Hematopoietic multipotent progenitor cell treated with erythropoietin and hydrocortisone succinate and interleukin-3 and kit ligand, for 6 days (in vitro differentiated cells): ENCODE measurements at places on chromosomes 5 and 9.

- no peak for DNase-seq
Measured at GRCh38 chr9:32596096-32596865, 23.3 kb upstream of the NDUFB6 start.

- DNase-seq: no peak
Measured at GRCh38 chr5:61586096-61587084, 254.3 kb downstream of the ZSWIM6 start.

- no peak for DNase-seq
Measured at GRCh38 chr9:14424289-14424688, 110.3 kb upstream of the NFIB start.

- DNase-seq: no peak
Measured at GRCh38 chr9:10928372-10928771, 315.6 kb upstream of the PTPRD start.

- DNase-seq: no peak
Measured at GRCh38 chr9:16368237-16369087, 502.0 kb downstream of the BNC2 start.

- no peak for DNase-seq
Measured at GRCh38 chr9:133495327-133496293, 16.7 kb upstream of the SLC2A6 start.

GRCh38 chr9:15271403-15271802 is 35.6 kb downstream of the TTC39B start:
- no peak for DNase-seq

- DNase-seq: no peak
Measured at GRCh38 chr9:30723656-30724055, 1660.8 kb upstream of the ACO1 start.

- DNase-seq: no peak
Measured at GRCh38 chr5:179872055-179872827, 13.6 kb upstream of the MRNIP start.

GRCh38 chr9:18756712-18757125 is 276.3 kb downstream of the SAXO1 start:
- no peak for DNase-seq

- no peak for DNase-seq
Measured at GRCh38 chr5:13865312-13865711, 79.2 kb downstream of the DNAH5 start.

DNA sequence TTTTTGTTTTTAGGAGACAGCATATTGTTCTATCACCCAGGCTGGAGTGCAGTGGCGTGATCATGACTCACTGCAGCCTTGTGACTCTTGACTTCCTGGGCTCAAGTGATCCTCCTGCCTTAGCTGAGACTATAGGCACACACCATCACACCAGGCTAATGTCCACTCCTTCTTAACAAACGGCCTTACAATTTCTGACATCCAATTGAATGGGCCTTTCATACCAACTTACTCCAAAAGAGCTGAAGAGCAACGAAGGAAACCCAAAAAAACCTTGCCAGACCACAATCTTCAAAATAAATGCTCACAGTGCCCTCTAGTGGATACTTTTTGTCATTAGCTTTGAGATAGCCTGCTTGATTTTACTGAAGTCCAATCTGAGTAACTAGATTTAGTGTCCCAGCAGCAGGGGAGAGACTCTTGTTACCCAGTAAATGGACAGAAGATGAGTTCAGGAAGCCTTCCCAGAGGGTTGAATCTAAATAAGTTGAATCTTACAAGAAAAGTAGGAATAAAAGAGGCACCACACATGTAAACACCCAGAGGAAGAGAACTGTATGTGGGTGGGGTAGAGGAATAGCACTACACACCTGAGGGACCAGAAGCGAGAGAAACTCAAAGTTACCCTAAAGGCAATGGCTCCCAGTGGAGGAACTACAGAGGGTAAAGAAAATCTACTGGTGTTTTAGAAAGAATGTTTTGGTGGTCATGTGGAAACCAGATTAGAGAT is 9.3 kb downstream of the ZNF622 start:
- peak; percentile 91 for DNase-seq

GRCh38 chr5:53917095-53917494 is 356.7 kb downstream of the NDUFS4 start:
- peak; percentile 19 for DNase-seq

GRCh38 chr5:43314724-43315123 is 1.5 kb upstream of the HMGCS1 start:
- no peak for DNase-seq

DNA sequence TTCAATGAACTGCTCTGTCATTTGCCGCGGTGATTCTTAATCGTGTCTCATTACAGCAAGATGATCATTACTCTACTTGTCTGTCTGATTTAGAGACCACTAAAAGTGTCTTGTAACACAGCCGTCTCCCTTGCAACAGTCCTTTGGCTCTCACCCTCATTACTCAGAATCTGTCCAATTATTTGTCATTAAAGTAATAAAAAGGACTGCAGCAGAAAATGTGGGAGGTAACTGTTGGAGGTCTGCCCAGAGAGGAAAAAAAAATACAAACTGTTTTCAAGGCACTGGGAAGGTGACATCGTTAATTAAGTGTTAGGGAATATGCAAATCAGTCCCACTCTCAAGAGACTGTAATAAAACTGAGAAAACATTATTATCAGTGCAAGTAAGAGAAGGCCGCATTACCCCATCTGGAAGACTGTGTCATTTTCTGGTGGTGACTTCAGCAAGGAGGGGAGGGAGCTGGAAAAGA is 281.0 kb downstream of the RASEF start:
- DNase-seq: no peak

DNA sequence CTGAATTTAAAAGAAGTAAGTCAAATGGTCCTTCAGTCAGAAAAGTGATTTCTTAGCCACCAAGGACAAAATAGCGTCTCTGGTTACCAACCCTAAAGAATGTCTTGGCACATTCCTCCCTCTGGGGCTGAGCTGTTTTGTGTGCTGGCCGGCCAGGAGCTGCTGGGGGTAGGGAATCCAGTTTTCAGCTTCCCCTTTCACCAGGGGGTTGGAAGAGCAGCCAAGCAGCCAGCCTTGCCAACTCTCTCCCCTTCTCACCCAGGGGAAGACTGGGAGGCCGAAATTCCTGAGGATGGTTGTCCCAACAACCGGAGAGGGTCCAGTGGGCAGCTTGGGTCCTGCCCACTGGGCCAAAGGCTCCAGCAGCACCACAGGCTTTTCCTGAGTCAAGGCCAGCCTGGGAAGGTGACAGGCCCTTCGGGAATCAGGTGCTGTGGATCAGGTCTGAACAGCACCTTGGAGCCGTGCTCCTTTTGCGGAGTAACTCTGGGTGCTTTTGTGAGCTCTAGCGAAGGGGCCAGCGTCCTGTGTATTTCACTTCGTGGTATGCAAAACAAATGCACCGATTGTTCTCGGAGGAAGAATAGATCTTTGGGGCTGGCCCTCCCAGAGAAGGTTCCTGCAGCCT is 4.2 kb downstream of the WWC1 start:
- no peak for DNase-seq

GRCh38 chr9:23438299-23438907 is 387.6 kb downstream of the ELAVL2 start:
- DNase-seq: no peak

GRCh38 chr9:91048749-91049148 is 247.1 kb downstream of the SYK start:
- DNase-seq: no peak

GRCh38 chr5:113230711-113231652 is 203.8 kb downstream of the TSSK1B start:
- no peak for DNase-seq

DNA sequence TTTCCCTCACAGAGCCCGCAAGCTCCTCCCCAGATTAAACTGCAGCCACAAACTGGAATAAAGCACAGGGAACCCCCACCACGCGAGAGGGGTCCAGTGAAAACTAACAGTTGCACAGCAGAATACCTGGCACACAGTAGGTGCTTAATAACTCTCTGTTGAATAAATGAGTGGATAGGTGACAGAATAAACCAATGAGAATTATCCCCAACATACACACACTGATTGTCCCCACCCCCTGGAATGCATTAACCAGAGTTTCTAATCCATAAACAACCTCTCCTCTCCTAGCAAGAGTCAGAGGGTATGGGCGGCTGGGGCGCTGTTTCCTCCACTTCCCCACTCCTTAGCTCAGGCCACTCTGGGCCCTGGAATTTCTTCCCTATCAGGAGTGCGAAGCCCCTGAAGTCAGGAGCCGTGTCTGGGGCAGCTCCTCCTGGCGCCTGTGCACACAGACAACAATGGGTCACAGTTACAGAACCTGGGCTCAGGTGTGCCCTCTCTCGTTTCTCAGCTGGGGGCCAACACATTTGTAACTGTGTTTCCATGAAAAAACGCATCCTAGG is 27.6 kb downstream of the RAPGEF1 start:
- no peak for DNase-seq

GRCh38 chr5:130251931-130252330 is 347.7 kb downstream of the CHSY3 start:
- peak; percentile 13 for DNase-seq

DNA sequence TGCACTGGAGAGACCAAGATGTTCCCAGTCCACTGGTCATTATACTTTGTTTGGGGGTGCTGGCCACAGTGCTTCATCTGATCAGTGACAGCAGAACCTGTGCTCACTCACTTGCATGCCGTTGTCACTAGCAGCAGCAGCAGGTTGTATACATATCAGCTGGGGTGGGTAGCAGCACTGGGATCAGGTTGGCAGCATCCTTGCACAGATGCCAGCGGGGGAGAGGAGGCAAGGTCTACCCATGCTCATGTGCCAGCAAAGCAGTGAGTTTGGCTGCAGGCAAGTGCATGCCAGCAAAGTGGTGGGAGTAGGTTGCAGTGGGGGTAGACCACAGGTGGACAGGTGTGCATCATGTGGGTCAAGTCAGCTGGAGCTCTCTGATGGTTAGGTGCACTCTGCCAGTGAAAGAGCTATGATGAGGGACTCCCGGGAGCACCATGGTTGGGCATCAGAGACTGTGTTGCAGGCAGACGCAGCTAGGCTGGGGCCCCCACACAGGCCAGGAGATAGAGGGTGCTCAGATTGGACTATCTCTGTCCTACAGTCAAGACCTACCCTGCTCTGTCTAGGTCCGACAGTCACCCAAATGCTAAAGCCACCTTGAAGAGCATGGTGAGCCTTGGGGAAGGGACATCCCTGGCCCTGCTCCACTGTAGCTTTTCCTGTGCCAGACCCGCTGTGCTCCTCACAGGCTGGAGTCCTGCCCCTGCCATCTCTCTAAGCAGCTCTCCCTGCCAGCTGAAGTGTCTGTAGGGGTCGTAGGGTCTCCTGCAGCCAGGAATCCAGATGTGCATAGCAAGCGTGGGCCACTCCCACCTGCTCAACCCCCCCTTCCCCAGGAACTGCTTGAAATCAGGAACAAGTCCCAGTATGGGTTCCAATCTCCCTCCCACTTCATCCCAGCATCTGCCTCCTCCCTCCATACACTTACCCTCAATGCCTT is 119.8 kb downstream of the RNF180 start:
- DNase-seq: no peak

DNA sequence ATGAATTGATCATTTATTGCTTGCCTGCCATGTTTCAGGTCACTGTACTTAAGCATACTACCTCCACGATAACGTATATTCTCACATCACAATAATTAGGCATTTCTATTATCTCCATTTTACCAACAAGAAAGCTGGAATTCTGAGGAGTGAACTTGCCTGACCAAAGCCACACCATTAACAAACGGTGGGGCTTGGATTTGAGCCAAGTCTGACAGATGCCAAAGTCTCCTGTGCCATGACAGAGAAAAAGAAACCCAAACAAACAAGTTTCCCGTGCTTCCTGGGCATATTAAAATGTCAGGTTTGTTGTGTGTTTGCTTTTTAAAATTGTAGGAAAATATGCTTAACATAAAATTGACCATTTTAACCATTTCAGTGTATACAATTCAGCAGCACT is 40.8 kb upstream of the KCNV2 start:
- DNase-seq: no peak

DNA sequence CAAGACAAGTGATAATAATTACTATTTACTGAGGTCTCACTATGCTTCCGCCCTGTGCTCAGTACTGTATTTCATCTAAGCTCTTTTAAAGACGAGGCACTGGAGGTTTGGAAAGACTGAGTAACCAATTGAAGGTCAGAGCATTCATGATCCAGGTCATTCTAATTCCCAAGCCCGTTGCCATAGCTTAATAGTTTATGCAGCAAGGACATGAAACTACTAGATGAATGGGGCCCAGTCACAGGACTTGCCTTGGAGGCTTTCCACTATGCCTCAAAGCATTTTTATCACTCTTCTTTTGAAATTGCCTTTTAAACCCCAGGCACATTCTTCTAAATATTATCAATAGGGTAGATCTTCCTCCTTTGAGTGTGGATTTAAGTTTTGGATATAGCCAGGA is 17.2 kb upstream of the NFIB start:
- DNase-seq: no peak

DNA sequence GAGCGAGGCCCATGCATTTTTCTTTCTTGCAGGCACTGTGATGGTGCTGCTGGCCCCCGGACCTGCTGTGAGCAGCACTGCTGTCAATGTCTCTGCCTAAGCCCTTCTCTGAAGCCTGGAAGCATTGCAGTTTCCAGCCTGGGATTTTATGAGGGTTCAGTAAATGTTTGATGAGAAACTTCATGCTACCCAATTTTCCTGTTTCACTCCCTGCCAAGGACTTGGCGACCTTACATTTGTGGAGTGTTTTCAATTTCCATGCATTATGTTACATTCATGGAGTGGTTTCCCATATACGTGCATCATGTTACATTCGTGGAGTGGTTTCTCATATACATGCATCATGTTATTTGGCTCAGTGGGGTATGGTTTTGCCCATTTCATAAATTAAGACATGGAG is 90.7 kb upstream of the PTCH1 start:
- no peak for DNase-seq

- peak; percentile 26 for DNase-seq
Measured at GRCh38 chr9:124818431-124819281, 34.6 kb upstream of the WDR38 start.

- DNase-seq: peak; percentile 59
Measured at GRCh38 chr9:135343837-135344522, 135.6 kb upstream of the PPP1R26 start.

GRCh38 chr5:173330338-173331206 is 2.4 kb upstream of the STC2 start:
- no peak for DNase-seq

- DNase-seq: no peak
Measured at GRCh38 chr5:102483736-102484135, 15.1 kb downstream of the SLCO6A1 start.

GRCh38 chr9:99350461-99350860 is 128.4 kb downstream of the SEC61B start:
- no peak for DNase-seq

- DNase-seq: peak; percentile 16
Measured at GRCh38 chr5:77850536-77851175, 74.5 kb upstream of the TBCA start.
